ENCODE measurements at places on chromosomes 4 and X.
A peak's percentile ranks its signal among the peaks of the same experiment; 100 is the strongest.

GRCh38 chr4:1623400-1623799 lies 60.7 kb downstream of the FAM53A start:
- no peak for DNase-seq

- no peak for DNase-seq
These were observed 28.5 kb downstream of the PHEX start for GRCh38 chrX:22060415-22061280.

DNA sequence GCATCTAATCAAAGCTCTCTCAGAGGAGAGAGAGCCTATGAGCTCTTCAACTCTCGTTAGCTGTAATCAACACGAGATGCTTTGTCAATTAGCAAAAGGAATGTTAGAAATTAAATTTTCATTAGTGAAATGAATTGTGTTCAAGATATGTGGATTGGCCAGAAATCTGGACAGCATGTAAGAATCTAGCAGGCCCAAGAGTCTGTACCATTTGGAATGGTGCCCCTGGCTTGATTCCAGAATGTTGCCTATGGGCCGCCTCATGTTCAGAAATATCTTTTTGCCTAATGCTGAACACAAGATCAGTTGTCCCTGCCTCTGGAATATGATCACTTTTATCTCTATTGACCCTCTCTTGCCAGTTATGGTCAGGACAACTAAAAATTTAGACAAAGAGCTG lies 88.2 kb downstream of the RBM46 start:
- DNase-seq = no peak

DNA sequence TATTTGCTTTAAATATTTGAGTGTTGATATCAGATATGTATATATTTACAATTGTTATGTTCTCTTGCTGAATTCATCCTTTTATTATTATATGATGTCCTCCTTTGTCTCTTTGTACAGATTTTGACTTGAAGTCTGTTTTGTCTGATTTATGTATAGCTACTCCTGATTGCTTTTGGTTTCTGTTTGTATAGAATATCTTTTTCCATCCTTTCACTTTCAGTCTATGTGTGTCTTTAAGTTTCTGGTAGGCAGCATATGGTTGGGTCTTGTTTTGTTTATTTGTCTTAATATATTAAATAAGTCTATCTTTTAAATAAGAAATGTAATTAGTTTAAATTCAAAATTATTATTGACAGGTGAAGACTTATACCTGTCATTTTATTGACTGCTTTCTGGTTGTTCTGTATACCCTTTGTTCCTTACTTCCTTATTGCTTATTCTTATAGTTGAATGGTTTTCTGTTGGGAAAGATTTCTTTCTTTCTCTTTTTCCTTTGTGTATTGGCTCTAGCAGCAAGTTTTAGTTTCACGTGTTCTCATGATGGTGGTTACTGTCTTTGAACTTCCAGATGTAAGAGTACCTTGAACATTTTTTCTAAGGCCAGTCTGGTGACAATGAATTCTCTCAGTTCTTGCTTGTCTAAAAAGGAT lies 31.1 kb downstream of the RAB28 start:
- DNase-seq = no peak

DNA sequence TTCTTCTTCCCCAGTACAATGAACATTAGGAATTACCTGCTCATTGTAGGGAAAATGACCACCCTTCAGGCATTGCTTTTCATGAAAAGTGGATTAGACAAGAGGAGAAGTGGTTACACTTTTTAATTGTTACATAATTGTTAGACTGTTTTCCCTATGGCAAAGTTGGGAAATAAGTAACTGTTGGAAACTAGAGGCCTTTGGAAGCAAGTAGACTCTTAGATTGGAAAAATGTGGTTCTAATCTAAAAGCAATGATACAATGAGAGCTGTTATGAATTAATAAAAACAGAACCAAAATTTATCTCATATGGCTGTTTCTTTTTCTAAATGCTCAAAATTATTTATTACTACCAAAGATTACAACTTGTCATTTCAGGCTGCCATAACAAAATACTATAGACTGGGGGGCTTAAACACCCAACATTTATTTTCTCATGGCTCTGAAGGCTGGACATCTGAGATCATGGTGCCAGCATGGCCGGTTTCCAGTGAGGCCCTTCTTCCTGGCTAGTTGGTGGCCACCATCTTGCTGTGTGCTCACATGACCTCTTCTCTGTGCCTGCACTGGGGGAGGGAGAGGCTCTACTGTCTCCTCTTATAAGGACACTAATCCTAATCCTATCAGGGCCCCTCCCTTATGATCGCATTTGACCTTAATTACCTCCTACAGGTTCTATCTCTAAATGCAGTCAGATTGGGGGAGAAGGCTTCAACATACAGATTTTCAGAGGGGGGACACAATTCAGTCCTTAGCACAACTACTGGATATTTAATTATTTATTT lies 12.5 kb downstream of the CC2D2A start:
- DNase-seq = no peak

DNA sequence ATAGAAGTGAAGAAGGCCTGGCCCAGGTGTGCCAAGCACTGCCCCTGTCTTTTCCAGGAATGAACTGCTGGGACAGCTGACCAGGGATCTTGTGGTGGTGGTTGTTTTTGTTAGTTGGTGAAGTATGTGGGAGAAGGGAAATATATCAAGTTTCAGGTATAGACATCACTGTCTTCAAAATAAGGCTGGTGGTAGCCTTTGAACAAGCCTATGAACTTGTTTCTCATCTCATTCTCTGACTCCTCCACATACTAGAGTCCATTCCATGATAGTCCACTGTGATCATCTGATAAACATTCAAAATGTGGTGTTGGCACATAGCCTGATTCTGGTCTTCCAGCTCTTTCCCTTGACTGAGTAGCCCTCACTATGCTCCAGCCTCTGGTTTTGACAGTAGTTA lies 303.7 kb downstream of the CAMK2D start:
- DNase-seq = no peak

DNA sequence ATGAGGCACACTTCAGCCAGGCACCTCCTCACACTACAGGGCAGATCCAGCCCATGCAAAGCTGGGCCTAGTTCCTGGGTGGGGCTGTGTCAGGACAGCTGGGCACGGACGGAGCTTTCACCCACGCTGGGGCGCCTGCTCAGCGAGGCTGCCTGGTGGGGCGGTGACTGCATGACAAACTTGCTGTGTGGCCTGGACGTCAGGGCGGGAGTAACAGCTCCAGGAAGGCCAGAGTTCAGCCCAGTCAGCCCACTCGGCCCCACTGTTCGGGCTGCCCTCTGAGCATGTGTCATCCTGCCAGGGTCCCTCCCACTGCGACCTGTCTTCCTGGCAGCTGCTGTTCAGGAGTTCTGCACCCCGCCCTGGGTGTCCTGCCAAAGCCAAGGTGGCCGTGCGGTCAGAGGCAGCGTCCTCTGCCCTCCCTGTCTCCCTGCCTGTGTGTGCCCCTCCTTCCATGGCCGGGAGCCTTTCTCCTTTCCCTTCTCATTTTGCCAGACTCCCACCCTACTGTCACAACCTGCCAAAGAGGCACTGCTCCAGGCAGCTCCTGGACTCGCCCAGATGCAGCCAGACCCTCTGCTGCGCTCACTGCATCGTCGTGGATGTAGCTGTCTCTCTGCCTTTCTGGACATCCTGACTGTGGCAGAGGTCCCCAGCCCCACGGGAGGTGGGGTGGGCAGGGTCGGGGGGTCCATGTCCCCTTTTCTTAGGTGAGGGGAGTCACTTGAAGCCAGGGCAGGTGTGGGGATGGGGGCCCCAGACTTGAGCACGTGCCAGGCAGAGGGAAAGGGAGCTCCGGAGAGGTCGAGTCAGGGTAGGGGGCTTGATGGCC lies 33.0 kb upstream of the KIAA0232 start:
- DNase-seq = no peak

DNA sequence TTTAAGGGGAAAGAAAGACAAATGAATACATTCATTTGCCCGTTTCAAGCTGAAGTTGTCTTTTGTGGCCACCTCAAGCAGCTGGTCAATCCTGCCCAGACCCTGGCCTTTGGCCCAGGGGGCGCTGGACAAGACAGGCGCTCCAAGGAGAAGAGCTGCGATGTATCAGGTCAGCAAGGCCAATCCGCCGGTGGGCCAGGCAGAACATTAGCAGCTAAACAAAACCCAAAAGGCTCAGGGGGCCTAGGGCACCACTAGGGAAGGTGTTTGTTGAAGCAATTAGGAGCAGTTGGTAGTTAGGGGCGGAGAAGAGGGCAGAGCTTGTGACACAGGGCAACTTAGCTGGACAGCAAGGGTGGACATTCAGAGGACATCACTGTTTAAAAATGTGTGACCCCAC lies 60.8 kb upstream of the TMEM33 start:
- DNase-seq = no peak

GRCh38 chr4:5908876-5909427 lies 16.1 kb upstream of the CRMP1 start:
- DNase-seq = no peak

DNA sequence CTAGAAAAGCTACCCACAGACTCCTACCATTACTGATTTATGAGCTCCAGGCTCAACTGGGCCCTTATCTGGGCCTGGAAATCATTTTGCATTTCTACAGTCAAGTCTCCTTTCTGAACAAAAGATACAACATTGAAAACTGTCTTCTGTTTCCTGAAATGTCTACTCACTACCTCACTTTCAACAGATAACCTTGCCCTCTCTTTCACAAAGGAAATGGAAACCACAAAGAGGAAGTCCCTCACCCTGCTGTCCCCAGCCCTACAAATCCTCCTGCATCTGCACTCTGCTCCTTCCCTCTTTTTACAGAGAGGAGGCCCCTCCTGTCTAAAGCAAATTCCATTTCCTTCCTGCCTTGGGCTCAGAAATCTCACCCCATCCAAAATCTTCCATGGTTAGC lies 24.8 kb upstream of the CYBB start:
- DNase-seq = peak; percentile 1

GRCh38 chr4:159210975-159211374 lies 108.1 kb downstream of the RAPGEF2 start:
- DNase-seq = no peak

DNA sequence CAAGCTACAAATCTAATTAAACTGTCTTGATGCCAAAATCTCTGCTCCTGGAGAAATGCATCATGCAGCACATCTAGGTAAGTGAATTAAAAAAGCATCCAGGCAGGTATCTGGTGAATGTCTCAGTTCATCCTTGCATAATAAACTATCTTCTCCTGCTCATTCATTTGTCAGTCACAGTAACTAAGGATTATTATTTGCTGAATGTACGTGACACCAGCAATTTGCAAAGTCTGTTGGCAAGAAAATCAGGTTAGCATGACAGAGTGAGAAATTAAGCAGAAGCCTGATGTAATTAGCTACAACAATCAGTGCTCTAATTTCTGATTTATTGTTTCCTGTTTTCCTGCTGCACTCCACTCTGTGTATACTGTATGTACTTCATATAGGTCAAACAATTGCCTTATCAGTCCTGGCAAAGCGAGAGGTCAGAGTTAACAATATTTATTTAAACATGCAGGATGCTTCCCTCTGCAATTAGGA lies 213.6 kb downstream of the FBXO8 start:
- DNase-seq = no peak

DNA sequence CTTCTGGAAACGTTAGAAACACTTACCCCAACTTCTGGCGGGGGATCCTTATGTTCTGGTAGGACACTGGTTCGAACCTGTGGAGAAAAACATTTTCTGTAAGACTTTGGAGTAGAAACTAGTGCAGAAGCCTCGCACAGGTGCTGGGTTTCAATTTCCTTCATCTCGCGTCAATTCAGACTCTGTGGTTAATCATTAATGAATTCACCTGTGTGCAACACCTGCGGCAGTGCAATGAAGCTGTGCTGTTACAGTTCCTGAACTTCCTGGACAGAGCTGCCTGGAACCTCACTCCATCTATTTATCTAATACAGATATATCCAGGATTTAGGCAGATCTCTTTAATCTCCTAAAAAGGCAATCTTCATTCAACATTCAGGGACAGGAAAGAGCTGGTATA lies 531.4 kb downstream of the INPP4B start:
- no peak for DNase-seq

GRCh38 chrX:31222946-31223345 lies 151.1 kb upstream of the FTHL17 start:
- DNase-seq = no peak

- no peak for DNase-seq
These were observed 67.7 kb upstream of the PJA1 start for GRCh38 chrX:69232945-69233344.

DNA sequence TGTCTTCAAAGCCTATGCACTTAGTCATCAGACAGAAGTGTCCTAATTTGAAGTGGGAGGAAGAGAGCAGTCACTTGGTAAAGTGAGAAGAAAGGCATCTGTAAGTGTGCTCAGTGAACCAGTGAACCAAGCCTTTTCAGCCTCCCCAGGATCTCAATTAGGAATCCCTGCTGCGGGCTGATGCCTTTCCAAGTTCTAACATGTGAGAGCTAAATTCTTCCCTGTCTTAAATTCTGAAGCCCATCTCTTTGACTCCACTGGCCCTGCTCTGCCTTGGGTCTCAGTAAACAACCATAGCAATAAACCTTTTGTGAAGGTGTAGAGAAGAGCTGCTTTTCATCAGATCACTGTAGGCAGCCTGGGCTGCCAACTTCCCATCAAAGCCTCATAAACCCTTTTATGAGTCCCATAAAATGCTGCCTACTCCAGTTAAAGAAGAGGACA lies 701.2 kb upstream of the LCORL start:
- DNase-seq = no peak

GRCh38 chr4:53916431-53916889 lies 147.9 kb downstream of the CHIC2 start:
- DNase-seq = no peak

DNA sequence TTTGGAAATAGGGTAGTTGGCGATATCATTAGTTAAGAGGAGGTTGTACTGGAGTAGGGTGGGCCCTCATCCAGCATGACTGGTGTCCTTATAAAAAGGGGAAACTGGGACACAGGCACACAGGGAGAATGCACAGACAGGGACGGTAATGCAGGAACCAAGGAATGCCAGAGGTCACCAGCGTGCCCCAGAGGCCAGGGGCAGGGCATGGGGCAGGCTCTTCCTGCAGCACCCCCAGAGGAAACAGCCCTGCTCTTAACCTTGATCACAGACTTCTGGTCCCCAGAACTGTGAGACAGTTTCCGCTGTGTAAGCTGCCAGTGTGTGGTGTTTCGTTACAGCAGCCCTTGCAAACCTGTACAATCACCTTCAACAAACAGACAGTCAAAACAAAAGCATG lies 15.9 kb upstream of the STOX2 start:
- no peak for DNase-seq

GRCh38 chr4:87052615-87053014 lies 117.8 kb downstream of the AFF1 start:
- no peak for DNase-seq

GRCh38 chrX:45748369-45748774 lies 547.7 kb upstream of the DIPK2B start:
- no peak for DNase-seq

DNA sequence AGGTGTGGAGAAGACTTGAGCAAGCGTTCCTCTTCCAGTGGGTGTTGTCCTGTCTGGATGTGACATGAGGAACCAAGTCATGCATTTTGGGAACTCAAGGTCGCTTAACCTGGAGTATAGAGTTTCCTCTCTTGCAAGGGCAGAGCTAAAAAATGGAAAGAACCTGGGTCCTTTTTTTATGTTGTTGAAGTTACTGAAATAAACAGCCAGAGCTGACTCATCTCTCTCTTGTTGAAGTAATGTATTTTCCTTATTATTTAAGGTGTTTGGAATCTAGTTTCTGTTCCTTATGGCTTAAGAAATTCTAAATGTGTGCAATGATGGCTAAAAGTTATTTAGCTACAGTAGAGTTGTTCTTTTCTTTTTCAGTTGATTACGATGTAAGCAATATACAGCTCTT lies 314.5 kb downstream of the CAMK2D start:
- DNase-seq = no peak

Data from stimulated activated CD8-positive, alpha-beta memory T cell treated with anti-CD3 and anti-CD28 coated beads, Interleukin-7, amount 100 ng/mL, for 4 hours (primary cell).